ENCODE measurements at places on chromosomes 1 and 21.

DNA sequence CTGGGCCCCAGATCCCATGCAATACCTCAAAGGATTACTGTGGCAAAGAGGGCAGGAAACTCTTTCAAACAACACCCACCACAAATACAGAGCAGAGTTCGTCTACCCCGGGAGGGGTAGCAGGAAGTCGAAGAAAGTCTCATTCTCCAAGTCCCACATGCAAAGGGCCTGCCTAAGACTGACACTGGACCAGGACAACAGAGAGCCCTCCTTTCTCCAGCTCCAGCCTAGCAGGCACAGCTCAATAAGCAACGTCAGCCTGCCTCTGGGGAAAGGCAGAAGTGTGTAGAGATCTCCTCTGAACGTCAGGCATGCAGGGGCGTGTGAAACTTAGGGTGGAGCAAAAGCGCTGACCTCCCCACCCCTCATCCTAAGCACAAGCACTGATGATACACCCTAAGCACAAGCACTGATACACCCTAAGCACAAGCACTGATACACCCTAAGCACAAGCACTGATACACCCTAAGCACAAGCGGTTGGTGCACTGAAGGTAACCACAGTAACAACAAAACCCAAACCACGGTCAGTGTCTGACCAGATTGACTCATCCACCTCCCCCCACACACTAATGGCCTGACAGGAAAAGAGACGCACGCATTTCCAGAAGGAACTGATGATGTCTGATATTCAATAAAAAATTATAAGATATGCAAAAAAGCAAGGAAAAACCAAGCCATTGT lies 1.3 kb downstream of the KRTAP12-3 start:
- ATAC-seq = peak; percentile 56

DNA sequence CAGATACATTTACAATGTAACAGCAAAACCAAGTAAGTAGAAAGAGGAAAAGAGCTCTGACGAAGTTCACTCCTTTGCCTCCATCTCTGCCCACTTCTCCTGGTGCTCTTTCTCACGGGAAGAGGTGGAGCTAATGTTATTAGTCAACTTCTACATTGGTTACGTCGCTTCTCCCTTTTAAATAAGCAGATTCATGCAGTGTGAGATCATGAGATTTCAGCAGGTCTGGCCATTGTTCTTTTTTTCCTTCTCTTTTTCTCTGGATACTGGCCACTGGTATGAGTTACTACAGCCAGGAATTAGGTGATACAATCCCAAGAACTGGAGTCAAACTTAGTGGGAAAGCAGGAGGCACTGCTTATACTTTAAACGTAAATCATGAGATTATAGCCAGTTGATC lies 207.1 kb downstream of the AKT3 start:
- ATAC-seq = no peak

GRCh38 chr1:237695878-237696277 lies 194.8 kb downstream of the ZP4 start:
- ATAC-seq = no peak

GRCh38 chr1:111468717-111469100 lies 5.1 kb upstream of the C1orf162 start:
- ATAC-seq = no peak

DNA sequence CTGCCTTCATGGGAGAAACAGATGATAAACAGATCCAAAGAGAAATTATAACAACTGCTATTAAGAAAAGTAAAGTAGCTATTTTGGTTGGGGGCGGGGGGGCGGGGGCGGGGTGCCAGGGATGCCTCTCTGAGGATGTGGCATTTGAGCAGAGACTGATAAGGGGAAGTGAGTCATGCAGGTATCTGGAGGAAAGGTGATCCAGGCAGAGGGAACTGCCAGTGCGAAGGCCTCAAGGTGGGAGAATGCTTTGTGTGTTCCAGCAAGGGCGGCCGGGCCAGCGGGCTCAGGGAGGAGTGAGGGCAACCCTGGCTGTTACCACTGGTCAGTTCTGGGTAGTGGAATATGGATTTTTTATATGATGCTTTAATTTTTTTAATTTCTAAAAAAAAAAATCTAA lies 7.0 kb upstream of the TNFRSF1B start:
- no peak for ATAC-seq

DNA sequence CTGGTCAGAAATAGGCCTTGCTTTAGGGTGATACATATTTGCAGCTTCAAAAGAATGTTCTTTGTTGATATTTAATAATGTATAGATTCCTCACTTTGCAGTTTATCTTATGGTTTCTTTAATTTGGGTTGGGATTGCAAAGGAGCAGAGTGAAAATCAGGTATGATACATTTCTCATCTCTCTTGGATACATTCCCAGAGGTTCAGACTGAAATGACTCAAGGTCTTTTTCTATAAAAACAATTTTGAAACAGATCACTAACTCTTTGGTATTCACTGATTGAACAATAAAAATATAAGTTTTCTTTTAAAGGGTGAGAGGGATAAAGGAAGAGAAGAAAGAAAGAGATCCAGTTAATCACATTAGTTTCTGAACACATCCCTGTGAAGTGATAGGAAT lies 606.5 kb upstream of the CAMK1G start:
- no peak for ATAC-seq

- no peak for ATAC-seq
Observed at GRCh38 chr1:87202451-87202850, 126.2 kb upstream of the LMO4 start.

GRCh38 chr21:29777160-29777559 lies 162.6 kb downstream of the GRIK1 start:
- ATAC-seq = no peak

- peak; percentile 58 for ATAC-seq
Observed at GRCh38 chr1:245332085-245332484, 177.3 kb downstream of the KIF26B start.

All from activated T-helper 17 cell treated with anti-CD3 and anti-CD28 coated beads, Interleukin-2, amount 50 U/mL, for 72 hours (primary cell).